Stimulated activated memory B cell treated with anti-CD40 and anti-IgM and Interleukin-4, amounts not matched to agents 10 μg/mL and 1 μg/mL and 100 μg/mL, for 72 hours (primary cell): ENCODE measurements at places on chromosomes 16 and 17.

- ATAC-seq: no peak
Measured at GRCh38 chr17:13351046-13351445, 250.7 kb downstream of the HS3ST3A1 start.

DNA sequence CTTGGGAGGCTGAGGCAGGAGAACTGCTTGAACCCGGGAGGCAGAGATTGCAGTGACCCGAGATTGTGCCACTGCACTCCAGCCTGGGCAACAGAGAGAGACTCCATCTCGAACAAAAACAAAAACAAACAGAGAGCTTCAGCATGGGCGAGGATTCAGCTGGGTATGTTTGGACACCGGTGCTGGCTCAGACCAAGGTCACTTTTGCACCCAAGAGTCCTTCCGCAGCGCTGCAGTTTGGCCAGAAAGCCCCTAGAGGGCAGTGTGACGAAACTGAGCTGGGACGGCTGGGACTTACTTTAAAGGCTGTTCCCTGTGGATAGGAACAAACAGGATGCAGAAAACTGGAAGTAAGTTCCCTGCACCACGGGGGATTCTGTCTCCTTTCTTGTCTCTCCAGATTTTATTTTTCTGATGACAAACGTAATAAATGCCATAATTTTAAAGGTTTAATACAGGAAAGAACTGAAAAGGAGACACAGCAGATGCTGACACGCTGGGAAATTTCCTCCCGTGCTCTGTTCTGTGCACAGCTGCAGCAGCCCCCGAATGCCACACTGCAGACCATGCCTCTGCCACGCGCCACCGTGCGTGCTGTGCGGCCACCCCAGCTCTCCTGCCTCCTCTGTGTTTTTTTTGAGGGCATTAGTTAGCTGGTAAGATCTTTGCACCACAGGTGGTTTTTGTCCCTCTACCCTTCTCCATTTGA lies 25.2 kb upstream of the USP36 start:
- ATAC-seq: no peak

DNA sequence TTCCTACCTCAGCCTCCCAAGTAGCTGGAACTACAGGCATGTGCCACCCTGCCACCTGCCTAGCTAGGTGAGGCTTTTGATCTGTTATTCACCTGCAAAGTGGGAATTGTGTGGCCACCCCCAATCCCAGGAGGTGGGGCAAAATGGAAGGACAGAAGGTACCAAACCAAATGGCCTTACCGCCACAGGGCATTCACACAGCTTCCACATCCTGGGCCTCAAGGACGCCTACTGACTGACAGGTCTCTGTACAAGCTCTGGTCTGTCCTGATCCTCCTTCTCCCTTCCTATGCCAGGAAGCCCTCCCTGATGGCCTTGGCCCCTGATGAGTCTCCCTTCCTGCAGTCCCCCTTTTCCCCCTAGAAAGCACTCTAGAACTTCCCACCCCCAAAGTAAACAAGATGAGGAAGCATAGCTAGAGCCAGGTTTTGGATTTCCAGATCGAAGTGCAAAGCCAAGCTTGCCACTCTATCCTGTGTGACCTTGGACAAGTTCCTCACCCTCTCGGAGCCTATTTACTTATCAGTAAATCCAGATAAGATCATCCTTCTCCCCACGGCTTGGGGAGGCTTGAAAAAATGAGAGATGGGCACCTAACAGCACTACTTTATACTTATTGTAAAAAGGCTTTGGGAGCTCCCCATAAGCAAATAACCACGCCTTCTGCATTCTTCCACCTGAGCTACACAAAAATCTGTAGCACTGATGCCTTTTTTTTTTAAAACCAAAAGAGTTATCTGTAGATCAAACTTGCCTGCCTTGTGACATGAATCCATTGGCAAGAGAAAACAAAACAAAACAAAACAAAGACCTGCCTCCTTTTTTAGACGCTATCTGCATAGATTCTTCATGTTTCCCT lies 4.5 kb downstream of the PLLP start:
- no peak for ATAC-seq

DNA sequence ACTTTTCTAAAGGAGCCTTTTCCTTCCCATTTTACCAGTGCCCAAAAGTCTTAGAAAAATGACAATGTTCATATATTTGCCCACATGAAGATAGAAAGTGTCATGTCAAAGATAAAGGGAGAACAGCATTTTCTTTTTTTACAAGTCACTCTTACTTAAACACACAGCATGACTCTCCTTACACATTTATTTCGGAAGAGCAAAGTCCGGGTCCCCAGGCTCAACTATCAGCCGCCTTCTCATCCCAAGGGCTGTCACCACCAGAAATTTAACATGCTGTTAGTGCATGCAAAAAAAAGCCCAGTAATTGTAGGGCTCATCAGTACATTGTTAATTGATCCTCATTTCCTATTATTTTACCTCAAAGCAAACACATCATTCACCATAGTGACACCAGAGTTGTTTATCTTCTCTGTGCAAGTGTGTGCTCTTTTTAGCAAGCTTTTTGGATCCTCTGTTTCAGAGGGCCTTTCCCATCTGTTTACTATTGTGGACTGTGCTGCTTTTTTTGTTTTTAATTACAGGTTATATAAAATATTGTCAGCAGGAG lies 560.3 kb downstream of the WWOX start:
- no peak for ATAC-seq

GRCh38 chr17:82497483-82498405 lies 21.8 kb upstream of the FOXK2 start:
- peak; percentile 55 for ATAC-seq

DNA sequence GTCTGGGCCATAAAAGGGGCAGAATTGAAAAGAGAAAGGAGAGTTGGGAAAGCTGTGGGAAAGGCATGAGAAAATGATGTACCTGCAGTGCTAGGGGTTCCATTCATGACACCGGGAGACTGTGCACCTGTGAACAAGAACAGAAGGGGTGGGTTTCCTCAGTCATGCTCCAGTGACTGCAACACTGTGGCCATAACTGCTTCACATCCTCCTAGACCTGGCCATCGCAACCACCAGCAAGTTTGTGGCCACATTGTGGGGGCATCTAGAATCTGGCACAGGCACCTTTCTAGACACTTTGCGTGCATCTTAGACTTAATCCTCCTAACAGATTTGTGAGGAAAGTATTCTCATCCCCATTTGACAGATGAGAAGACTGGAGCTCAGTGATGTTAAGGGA lies 12.7 kb downstream of the GP2 start:
- ATAC-seq: no peak

DNA sequence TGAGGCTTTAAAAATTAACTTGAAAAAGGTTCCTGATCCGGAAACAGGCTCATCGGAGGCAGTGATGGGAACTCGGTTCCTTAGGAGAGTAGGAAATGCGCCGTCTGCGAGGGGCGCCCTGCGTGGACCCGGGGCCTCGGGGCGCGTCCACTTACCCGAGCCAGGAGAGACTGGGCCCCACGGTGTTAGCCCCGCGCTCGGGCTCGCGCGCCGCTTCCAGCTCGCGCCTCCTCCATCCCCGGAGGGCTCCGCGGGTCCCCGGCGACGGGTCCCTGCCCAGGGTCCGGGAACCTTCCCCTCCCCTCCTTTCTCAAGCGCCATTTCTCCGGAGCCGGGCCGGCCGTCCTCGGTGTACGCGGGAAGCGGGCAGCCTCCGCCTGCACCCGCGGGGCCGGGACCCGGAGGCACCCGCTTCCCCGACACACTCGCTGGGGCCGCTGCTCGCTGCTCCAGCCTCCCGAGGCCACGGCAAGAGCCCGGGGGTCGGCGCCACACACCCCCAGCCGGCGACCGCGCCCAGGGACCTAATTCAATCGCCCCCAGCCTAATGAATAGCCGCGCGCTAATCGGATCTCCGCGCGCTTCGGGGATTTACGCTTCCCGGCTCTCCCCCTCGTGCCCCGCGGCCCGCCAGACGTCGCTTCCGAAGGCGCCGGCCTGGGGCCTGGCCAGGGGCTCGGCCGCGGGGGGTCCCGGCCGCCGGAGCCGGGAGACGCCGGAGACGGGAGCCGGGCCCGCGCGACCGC lies 2.2 kb upstream of the BAHCC1 start:
- no peak for ATAC-seq
